LHCN-M2 (cell line): ENCODE measurements at places on chromosomes 2 and 18. TPM values are rescaled to one million over a fixed set of nuclear protein-coding genes. Genes with fewer than 3 reads are reported as not detected.

GRCh38 chr2:46847185-46847710, 68.4 kb downstream of the MCFD2 start:
- no peak for DNase-seq

DNA sequence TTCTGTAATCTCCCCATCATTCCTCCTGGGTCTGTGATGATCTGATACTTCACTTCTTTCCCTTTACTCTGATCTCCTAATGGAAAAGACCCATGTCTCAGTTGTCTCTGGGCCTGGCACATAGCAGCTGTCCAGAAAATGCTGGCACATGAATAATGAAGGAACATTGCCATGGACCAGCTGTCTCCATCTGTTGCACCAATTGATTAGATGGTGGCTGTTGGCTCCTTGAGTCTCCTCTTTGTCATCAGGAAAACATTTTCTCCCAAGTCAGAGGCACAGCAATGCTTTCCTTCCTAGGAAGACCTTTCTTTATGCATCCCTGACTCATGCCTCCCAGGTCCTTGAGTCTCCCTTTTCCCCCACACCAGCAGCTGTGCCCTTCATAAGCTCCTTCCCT, 286.2 kb upstream of the CXCR4 start:
- no peak for DNase-seq

GRCh38 chr2:84965192-84965516, 5.8 kb upstream of the KCMF1 start:
- no peak for DNase-seq

GRCh38 chr2:100731535-100731981, 88.4 kb upstream of the NPAS2 start:
- peak; percentile 91 for DNase-seq

DNA sequence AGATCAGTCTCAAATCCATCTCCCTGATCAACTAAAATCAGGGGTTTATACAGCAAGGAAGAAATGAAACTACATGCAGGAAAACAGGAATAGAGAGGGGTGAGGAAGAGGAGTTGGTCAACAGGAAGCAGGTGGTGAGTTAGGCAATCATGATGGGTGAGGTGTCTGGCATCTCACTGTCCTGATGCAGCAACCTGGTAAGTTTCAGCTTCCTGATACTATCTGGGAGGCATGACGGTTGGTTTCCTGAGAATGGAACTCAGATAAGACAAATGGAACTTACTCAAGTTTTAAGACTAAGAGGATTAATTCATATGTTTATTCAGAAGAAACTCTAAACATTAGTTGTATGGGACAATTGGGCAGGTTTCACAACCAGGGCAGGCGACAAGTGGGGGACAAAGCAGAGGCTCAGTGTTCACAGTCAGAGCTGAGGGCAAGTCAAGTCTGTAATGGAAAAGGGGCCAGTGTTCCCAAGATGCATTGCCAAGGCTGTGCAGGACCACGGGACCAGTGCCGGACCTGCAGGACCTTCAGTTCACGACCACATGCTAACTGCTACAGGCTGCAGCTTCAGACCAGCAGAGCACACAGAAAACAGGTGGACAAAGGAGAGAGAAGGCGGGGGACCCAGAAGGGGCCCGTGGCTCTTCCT, 17.7 kb upstream of the GALM start:
- DNase-seq: no peak

DNA sequence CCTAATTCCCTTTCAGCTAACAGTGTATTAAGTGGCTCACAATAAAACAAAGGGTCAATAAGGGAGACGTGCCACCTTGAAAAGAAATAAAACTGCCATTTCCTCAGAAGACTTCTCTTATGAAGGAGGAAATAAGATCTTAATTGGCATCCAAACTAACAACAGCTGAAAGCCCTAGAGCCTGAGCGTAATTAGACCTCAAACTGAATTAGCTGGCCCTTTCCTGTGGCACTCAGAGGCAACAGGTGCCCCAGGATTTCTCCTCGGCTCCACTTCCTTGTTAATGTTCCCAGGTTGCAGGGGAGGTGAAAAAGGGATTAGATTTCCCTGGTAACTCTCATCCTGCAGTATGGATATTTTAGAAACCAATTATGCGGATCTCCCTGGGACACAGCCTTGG, 804.3 kb downstream of the DCDC2C start:
- DNase-seq: no peak

DNA sequence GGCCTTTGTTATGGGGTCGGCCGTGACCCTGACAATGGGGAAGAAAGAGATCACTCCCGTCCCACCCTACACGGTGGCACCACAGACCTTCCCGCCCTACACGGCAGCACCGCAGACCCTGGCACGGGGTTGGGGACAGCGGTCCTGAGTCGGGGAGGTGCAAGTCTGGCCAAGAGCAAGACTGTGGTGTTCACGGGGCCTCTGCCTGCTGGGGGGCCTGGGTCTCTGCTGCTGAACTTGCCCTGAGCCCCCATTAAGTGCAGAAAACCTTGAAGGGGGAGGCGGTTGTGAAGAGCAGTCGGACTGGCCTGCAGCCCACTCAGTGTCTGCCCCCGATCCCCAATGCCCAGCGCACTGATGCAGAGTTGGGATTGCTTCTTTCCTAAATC, 75.9 kb downstream of the SLC66A2 start:
- DNase-seq: no peak

- DNase-seq: no peak
Measured at GRCh38 chr2:201661366-201661765, 18.1 kb upstream of the TMEM237 start.

Gene RUFY4
- not detected in 2 replicates for total RNA-seq

Gene MOGAT1
- not detected in 2 replicates for total RNA-seq
